ENCODE measurements at places on chromosomes 12 and 14.

GRCh38 chr14:54702492-54702891, 135.6 kb downstream of the SAMD4A start:
- no peak for DNase-seq

GRCh38 chr12:104411826-104412641, 44.7 kb upstream of the CHST11 start:
- no peak for DNase-seq

GRCh38 chr14:81474148-81474492, 59.5 kb downstream of the SEL1L start:
- DNase-seq = no peak

DNA sequence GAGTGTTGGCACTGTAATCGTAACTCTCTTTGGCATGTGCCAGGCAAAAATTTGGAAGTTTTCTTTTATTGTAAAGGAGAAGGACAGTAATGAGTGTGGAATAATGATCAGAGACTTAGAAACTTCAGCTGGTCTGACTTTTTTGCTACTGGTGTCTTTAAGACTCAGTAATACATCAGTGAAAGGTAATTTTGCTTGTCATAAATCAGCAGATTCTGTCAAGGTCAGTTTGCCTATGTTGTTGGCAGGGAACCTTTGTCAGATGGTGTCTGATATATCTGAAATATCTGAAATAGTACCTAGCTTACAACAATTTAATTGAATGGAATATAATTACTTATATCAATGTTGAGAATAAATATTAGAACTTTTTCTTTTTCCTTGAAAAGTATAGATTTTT, 516.9 kb downstream of the LRFN5 start:
- no peak for DNase-seq

GRCh38 chr12:132075026-132075713, 68.9 kb downstream of the DDX51 start:
- peak; percentile 19 for DNase-seq

- no peak for DNase-seq
These were observed 10.8 kb upstream of the AQP2 start for GRCh38 chr12:49939707-49940106.

DNA sequence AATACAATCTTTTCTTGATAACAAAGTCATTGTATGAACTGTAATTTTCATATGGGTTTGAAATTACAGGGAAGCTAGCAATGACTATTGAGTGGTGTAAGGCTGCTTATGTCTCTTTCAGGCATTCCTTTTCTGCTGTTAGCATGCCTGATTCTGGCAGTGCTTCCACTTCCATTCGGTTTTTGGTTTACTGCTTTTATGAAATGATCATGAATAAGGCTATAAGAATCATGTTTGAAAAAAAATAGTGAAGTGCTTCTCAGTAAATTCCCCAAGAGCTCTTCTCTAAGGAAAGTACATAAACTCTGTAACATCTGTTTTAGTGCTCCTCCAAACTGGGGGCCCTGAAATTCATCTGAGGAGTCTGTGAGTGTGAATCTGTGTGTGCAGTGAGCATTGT, 434.0 kb upstream of the RGS6 start:
- DNase-seq = no peak

Measured in Kasumi-1 (cell line).